Neural crest cell (in vitro differentiated cells): ENCODE measurements at places on chromosomes 1 and 21.

- no peak overlapping the region for H3K27ac ChIP-seq
- peaks cover 5% of the 10 kb centered on the region for H3K4me1 ChIP-seq
- peaks cover 2% of the 10 kb centered on the region for H3K27me3 ChIP-seq
- H3K36me3 ChIP-seq = no peaks in the 10 kb centered on the region
- H3K4me3 ChIP-seq = no peak overlapping the region
- no peak for DNase-seq
These were observed 9.4 kb upstream of the KCNC4 start for GRCh38 chr1:110200666-110201065.

DNA sequence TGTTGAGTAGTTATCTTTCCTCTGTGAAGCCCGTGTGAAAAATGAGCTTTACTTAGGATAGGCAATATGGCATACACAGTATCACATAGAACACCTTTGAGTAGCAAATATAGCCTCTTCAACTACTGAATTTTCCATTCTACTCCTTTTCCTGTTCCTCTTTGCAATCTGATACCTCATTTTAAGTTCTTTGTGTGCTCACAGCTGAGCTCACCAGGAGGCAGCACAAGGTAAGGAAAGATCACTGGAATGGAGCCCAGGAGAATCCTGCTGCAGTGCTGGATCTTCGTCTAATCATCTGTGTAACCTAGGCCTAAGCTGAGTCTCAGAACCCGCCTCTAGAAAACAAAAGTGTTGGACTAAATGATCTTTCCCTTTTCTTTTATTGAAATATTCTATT lies 171.0 kb downstream of the LRRC40 start:
- DNase-seq = no peak
- H3K36me3 ChIP-seq = peaks cover 4% of the 10 kb centered on the region
- no peak overlapping the region for H3K4me3 ChIP-seq
- no peak overlapping the region for H3K27ac ChIP-seq
- H3K4me1 ChIP-seq = peaks cover 4% of the 10 kb centered on the region

GRCh38 chr1:18783705-18784481 lies 75.6 kb downstream of the TAS1R2 start:
- peak; percentile 6 for DNase-seq
- no peak overlapping the region for H3K27ac ChIP-seq
- H3K36me3 ChIP-seq = no peaks in the 10 kb centered on the region
- peaks cover 11% of the 10 kb centered on the region for H3K4me1 ChIP-seq

DNA sequence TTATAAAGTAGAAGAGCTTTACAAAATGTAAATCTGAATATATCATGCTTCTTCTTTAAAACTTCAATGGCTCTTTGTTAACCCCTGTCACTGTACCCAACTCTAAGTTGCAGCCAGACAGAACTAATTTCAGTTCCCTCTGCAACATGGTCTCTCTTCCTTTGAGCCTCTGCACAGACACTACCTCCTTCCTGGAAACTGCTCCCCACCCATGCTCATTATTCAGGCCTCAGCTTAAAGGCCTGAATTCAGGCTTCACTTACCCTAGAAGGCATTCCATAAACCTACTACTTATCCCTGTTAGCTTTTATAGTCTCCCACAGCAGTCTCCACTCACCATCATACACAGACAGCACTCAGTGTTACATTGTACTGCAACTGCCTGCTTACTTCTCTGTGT lies 2.6 kb upstream of the EEIG2 start:
- DNase-seq = no peak
- peaks cover 14% of the 10 kb centered on the region for H3K4me1 ChIP-seq
- H3K27ac ChIP-seq = no peak overlapping the region
- no peaks in the 10 kb centered on the region for H3K36me3 ChIP-seq

DNA sequence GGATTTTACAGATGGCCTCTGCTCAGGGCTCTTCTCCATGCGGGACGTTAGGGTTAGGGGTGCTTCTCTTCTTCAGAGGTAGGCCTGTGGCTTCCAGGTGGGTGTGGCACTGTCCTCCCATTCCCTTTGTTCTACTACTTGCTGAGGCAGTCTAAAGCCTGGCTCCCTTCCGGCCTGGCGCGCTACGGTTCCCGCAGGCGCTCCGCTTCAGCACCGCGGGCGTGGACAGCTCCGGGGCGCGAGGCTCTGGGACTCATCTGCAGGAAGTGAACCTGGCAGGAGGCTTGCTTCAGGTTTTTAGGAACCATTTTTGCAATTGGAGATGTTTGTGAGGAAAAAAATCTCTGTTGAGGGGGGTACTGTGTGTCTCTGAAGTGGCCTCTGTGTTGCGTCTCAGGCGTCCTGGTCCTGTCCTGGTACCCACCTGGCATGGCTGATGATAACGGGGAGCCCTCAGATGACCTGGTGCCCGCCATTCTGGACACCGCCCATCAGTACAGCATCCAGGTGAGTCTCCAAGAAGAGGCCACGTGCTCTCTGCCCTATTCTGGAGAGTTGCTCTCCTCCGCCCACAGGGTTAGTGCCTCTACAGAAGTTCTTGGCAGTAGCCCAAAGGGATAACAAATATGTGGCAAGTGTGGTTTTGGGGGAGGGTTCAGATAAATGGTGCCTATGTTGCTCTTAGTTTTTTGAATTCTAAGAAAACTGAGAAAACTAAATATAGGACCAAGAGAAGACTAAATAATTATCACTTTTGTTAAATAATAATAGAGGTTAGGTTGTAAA lies 1.9 kb downstream of the MANEAL start:
- peaks cover 14% of the 10 kb centered on the region for H3K4me1 ChIP-seq
- H3K27me3 ChIP-seq = peaks cover 41% of the 10 kb centered on the region
- peak; percentile 68 for DNase-seq
- no peaks in the 10 kb centered on the region for H3K36me3 ChIP-seq
- H3K27ac ChIP-seq = no peak overlapping the region

- no peaks in the 10 kb centered on the region for H3K4me1 ChIP-seq
- DNase-seq = no peak
- no peak overlapping the region for H3K27ac ChIP-seq
- no peak overlapping the region for H3K4me3 ChIP-seq
- no peaks in the 10 kb centered on the region for H3K36me3 ChIP-seq
These were observed 136.8 kb upstream of the USP25 start for GRCh38 chr21:15592957-15593356.

DNA sequence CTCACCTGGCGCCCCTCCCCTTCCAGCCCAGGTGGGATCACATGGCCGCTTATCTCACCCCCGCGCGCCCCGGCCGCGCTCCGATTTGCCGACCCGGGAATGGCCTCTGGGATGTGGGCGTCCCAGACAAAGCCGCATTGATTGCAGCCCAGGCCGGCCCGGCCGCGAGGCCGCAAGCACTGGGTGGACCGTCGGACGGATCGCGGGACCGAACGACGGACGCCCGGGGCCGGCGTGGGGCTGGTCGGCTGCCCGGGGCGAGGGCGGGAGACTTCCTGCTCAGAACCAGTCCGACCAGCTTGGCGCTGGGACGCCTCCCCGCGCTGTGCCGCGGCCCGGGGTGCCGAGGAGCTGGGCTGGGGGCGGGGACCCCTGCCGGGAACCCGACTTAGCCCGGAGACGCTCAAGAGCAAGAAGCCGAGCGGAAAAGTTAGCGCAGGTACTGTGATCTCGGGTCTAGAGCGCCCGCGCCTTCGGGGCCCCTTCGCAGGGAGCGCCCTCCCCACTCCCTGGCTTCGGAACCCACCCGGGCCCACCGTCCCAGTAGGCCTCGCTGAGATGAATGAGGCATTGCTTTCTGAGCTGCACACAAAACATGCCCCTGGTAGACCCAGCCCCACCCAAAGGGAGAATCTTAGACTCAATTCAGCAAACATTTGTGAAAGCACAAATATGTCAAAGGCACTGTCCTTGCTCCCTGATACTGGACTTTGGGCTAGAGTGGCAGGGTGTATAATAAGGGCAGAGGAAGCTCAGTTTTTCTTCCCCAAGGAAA lies 415 bp upstream of the LAD1 start:
- no peak overlapping the region for H3K27ac ChIP-seq
- no peak overlapping the region for H3K4me3 ChIP-seq
- peak; percentile 14 for DNase-seq
- H3K36me3 ChIP-seq = no peaks in the 10 kb centered on the region
- H3K27me3 ChIP-seq = peaks cover 37% of the 10 kb centered on the region
- no peaks in the 10 kb centered on the region for H3K4me1 ChIP-seq

DNA sequence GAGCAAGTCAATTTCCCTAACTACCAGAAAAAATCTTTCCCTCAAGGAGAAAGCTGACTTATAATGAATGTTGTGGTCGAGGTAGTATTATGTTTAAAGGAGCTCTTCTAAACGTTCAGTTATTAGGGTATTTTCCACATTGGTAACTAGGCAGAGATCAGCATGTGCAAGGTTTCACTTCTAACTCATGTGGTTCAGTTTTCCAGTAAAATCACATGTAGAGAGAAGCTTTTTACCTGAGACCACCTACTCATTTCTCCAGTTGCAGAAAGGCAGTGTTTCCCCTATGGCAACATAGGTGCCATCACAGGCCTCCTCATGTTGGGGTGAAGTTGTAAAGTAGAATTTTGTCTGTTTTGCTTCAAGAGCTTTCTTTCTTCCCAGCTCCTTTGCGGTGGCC lies 23.7 kb downstream of the IL23R start:
- peaks cover 4% of the 10 kb centered on the region for H3K4me1 ChIP-seq
- DNase-seq = no peak
